RCC 7860 (cell line): ENCODE measurements at places on chromosomes 3 and 15.

GRCh38 chr3:194705761-194706160 lies 20.1 kb downstream of the FAM43A start:
- DNase-seq: no peak

GRCh38 chr3:51371943-51372557 lies 13.0 kb upstream of the MANF start:
- peak; percentile 28 for DNase-seq

- DNase-seq: no peak
Measured at GRCh38 chr3:115321400-115321805, 174.3 kb upstream of the ZBTB20 start.

- no peak for DNase-seq
Measured at GRCh38 chr3:49781415-49782199, 4.7 kb downstream of the IP6K1 start.

DNA sequence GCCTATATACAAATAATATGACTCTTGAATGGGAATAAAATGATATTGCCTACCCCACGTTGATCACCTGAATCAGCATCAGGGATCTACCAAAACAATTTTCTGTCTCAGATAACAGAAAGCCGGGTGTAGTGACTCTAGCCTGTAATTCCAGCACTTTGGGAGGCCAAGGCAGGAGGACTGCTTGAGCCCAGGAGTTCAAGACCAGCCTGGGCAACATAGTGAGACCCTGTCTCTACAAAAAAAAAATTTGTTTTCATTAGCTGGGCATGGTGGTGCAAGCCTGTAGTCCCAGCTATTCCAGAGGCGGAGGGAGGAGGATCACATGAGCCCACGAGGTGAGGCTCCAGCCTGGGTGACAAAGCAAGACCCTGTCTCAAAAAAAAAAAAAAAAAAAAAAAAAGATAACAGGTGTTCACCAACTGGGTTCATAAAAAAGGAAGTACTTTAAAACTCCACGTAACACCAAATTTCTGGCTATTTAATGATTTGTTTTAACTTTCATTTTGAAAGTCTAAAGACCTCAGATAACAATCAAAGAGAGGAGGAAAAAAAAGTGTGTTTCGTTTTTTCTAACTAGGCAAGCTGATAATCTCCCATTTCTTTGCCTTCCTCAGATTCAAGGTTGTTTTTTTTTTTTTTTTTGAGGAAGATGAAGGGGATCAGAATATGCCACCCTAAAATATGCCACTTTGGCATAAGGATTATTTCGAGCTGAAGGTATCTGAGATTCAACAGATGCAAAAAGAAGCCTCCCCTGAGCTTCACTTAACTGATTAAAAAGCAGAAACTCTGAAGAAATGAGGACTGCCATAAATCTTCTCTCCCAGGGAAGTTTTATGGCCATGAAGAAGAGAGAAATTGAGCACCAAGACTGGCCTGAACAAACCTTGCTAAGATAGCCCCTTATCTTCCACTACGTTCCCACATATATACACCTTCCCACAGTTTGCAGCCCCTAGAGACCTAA lies 44.1 kb downstream of the TRANK1 start:
- no peak for DNase-seq

DNA sequence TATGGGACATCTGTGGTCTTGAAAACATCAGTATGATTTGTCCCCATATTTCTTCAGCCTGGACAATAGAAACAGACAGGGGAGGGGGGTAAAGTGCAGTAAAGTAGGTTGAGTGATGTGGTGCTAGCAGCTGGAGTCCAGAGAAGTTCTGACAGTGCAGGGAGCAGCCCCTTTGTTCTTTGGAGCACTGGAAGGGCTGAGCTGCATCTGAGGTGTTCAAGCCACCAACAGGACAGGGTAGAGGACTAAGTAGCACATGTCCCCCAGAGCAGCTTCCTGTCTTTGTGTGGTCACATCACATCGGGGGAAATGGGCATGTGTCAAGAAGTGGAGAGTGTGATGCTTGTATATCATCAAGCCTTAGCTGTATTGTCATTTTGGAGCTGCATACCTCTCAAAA lies 12.1 kb downstream of the MRPS22 start:
- no peak for DNase-seq

DNA sequence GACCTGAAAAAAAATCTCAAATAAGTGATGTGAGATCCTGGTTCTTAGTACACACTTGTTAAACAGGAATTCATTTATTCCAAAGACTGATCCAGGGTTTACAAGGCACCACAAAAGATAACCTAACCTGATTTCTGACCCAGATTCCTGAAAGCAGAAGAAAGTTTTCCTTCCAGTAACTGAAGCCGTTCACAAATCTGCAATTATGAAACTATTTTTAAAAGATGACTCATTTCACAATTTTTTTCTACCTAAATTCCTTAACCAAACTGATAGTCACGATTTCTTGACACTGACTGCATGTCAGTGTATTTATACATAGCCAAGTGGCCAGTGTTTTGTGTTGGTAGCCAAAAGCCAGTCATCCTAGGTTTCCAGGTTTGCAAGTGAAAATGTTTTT lies 17.1 kb downstream of the SLC9A9 start:
- DNase-seq: peak; percentile 59

DNA sequence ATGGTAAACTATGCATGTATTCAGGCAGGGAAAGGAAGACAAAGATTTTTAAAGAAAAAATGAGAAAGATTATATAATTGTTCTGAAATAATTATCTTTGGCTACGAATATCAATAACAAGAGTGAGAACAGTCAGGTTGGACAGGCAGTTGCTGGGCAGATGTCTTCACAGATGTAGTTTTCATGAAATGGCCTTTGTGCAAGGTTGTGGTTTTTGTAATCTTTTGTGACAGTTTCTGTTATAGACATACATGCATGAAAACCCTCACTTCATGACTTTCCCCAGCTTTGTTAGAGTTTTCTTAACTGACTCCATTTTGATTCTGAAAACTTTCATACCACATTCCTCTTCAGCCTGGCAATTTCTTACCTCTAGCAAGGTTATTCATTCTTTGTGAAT lies 34.9 kb upstream of the SLC25A36 start:
- DNase-seq: no peak

DNA sequence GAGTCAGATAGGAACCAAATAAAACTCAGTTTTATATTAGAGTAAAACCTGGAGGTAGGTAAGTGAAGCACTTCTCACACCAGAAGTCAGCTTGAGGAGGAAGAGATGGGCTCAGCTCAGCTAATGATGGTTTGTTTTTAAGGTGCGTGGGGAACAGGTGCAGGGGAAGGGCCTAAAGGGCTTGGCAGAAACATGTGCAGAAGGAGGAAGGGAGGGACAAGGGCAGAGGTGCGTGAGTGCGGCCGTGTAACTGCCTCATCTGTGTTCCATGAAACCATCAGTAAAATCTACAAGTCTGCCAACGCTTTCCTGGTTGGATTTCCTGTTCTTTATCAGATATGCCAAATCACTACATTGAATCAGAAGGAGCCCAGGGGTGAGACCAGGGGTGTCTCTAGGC lies 19.9 kb downstream of the FYCO1 start:
- DNase-seq: no peak

- DNase-seq: no peak
Measured at GRCh38 chr15:60733196-60733595, 254.3 kb upstream of the ICE2 start.

DNA sequence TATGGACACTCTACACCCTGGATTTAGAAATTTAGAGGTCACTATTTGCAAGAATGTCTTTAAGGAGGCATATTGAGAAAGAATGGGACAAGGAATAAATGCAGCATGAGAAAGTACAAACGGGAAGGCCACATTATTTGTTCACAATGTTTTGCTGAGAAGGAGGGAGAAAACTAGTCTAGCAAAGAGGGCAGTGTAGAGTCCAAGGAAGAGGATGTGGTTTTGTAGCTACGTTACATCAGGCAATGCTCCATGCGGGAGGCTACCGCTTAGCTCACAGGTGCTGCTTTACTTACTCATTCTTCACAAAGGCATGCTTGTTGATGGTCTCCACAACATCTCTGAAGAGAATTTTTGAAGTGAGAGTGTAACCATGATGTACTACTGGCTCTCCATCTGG lies 191.1 kb downstream of the PLCH1 start:
- peak; percentile 85 for DNase-seq

DNA sequence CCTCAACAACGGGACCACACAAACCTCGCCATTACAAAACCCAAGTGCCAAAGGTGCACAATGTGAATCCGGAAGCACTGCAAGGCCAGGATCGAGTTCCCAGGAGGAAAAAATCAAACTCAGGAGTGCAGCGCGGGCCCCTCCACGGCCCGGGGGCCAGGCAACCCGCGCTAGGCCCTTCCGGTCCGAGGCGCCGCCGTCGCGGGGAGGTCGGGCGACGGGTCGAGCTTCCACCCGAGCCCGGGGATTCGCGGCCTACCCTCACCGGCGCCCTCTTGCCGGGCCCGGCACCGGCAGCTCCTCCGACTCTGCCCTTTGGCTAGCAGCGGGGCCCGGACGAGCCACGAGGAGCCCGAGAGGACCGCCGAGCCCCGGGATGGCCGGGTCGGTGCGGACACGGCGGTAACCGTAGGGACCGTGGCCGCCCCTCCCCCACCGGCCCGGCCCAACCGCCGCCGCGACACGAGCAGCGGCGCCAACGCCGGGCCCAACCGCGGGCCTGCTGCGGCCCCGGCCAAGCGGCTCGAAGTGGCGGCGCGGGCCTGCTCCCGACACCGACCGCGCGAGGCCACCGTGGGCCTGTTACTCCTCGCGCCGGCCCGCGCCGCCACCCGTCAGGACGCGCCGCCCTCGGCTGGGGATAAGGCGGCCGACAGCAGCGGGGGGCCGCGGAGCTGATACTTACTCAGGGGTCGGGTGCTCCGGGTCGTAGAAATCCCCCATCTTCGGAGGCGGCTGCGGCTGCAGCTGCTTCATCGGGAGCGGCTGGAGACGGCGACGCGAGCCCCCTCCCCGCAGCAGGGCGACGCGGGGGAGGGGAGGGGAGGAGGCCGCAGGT lies 525 bp downstream of the SETD2 start:
- peak; percentile 21 for DNase-seq

GRCh38 chr3:62567097-62568021 lies 194.0 kb upstream of the FEZF2 start:
- no peak for DNase-seq

DNA sequence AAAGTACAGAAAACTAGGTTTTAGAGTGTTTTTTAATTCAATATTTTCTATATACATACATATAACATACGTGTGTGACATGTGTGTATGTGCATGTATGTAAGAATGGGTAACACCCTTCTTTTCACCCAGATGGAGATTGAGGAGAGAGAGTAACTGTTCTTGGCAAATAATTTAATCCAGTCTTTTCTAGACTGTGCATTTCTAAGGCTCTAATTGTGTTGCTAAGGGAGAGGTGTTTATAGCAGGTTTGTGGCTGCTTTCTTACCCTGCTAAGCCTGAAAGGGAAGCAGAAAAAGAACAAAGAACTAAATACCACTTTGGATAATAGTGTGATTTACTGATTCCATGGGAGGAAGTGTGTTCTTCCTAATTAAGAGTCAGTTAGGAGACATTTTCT lies 46.0 kb upstream of the ALDH1L1 start:
- no peak for DNase-seq

- DNase-seq: no peak
Measured at GRCh38 chr3:172359996-172360395, 88.3 kb downstream of the GHSR start.

DNA sequence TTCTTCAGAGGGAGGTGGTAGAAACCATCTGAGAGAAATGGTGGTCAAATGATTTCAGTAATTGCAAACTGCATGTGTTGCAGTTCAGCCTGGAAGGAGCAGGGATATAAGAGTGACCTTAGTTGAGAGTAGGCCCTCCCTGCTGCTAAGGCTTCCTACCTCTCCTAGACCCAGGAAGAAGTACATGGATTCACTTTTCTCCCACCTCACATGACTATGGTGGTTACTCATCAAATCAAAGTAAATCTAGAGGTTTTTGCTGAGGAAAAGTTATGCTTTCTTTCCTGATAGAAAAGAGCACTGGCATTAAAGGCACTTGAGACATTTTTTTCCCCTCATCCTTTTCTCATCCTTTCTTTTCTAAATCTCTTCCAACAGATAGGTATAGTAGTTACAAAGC lies 43.2 kb upstream of the LEKR1 start:
- DNase-seq: peak; percentile 37

DNA sequence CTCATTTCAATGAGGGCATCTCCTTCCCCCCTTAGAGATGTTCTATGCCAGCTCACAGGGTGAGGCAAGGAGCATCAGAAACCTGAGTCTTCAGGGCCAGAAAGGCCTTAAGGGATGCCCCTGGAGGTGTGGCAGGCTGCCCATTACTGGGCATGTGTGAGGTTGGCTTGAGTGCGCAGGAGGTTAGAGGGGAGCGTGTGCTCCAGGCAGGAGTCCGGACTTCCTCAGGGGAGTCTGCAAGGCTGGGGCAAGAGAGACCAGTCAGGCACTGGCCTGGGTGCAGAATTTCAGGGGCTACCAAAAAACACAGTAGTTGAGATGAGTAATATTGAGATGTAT lies 1.9 kb downstream of the LOXL1 start:
- DNase-seq: no peak

- DNase-seq: no peak
Measured at GRCh38 chr15:63530752-63531299, 26.4 kb downstream of the USP3 start.
